ENCODE measurements at places on chromosomes 1 and 21.

GRCh38 chr21:41725421-41726031 is 41.3 kb downstream of the RIPK4 start:
- no peak for DNase-seq

- DNase-seq, result no peak
Measured at GRCh38 chr1:178137238-178137637, 43.3 kb downstream of the RASAL2 start.

- DNase-seq, result peak; percentile 23
Measured at GRCh38 chr1:68188644-68189340, 43.5 kb downstream of the WLS start.

- DNase-seq, result no peak
Measured at GRCh38 chr21:45598109-45598508, 45.4 kb upstream of the PCBP3 start.

GRCh38 chr21:38077569-38077968 is 161.3 kb upstream of the KCNJ6 start:
- DNase-seq, result no peak

- DNase-seq, result no peak
Measured at GRCh38 chr1:235011064-235011598, 117.5 kb downstream of the TOMM20 start.

DNA sequence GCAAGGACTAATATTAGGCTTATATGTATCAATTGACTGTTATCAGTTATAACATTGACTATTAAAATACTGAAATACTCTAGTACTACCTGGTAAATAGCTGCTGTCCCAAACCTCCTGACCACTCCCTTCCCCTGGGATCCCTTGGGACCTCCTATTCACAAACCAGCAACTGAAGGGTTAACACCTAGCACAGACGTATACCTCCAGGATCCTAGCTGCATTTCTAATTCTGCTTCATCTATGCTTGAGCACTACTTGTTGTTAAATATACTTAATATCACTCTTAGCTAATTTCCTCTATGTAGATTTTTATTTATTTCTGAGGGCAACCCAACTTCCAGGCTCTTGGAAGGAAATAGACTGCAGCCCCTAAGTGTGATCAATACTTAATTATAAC is 1.8 kb upstream of the NFYC start:
- DNase-seq, result no peak

- DNase-seq, result peak; percentile 51
Measured at GRCh38 chr1:35931446-35932157, 697 bp downstream of the AGO3 start.

DNA sequence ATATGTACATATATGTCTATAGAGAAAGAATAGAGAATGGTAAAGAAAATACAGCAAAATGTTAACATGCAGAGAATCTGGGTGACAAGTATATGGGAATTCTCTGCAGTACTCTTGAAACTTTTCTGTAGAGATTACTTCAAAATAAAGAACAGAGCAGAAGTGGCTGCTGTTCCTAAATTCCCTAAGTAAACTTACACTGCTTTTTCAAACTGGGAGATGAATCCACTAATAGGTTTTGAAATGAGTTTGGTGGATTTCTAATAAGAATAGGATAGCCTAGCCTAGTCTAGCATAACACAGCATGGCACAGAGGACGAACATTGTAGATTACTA is 450 bp upstream of the CR2 start:
- no peak for DNase-seq

- no peak for DNase-seq
Measured at GRCh38 chr21:35145626-35146233, 96.6 kb upstream of the RUNX1 start.

DNA sequence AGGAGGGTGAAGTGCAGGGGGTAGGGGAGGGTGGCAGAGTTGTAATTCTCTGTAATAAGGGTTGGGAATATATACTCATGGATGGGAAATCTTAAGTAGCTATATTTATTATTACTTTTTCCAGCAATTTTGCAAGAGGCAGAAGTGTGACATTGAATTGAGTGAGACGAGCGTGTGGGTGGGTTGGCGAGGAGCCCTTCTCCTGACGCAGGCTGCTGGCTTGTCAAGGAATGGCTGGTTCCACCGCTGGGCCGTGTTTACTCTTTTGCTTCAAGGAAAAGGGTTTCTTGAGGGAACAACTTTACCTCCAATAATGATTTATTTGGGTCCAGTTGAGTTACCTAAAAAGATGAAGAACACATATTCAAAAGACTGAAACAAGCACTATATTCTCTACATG is 17.9 kb upstream of the DMRTA2 start:
- DNase-seq, result no peak

DNA sequence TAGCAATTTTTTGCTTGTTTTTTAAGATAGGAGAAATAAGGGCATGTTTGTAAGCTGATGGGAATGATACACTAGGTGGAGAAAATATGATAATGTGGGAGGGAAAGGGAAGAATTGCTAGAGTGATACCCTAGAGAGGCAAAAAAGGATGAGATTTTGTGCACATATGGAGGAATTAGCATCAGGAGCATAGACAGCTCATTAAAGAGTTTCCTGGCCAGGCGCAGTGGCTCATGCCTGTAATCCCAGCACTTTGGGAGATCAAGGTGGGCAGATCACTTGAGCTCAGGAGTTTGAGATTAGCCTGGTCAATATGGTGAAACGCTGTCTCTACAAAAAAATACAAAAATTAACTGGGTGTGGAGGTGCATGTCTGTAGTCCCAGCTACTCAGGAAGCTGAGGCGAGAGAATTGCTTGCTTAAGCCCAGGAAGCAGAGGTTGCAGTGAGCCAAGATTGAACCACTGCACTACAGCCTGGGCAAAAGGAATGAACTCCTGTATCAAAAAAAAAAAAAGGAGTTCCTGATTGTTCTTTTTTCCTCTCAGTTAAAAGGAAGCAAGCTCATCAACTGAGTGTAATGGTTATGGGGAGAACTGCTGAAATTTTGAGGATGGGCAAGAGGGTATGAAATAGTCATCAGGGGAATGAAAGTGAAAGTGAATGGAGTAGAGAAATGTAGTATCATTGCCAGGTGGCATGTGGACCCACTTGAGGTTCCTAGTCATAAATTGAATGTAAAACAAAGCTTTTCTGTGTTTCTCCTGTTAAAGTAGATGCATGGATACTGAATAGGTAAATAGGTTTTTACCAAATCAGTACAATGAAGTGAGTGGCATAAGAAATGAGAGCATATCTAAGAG is 35.5 kb downstream of the SH3GLB1 start:
- no peak for DNase-seq

DNA sequence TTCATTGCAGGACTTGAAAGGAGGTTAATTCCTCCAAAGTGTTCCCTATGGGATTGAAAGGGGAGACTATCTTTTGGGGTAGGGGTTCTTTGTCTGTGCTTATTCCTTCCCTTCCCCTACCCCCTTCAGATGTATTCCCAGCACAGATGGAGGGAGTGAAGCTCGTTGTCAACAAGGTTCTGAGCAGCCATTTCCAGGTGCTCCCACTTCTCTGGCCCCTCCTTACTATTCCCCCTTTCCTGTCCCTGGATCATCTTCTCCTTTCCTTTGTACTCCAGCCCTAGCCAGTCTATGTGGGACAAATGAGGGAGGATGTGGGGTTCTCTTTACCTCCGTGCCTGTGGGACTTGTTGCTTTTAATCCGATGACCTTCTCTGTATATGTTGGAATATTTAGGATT is 899 bp downstream of the TOMM40L start:
- DNase-seq, result no peak

DNA sequence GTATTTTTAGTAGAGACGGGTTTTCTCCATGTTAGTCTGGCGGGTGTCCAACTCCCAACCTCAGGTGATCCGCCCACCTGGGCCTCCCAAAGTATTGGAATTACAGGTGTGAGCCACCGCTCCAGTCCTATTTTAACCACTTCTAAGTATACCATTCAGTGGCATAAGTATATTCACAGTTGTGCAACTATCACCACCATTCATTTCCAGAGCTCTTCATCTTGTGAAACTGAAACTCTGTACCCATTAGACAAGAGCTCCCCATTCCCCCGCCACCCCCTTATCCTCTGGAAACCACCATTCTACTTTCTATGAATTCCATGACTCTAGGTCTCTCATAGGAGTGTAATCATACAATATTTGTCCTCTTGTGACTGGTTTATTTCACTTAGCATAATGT is 40.2 kb upstream of the CAMTA1 start:
- DNase-seq, result no peak

- DNase-seq, result no peak
Measured at GRCh38 chr1:89460325-89460724, 64.3 kb upstream of the LRRC8B start.

GRCh38 chr1:30824736-30825429 is 67.3 kb upstream of the LAPTM5 start:
- DNase-seq, result no peak

DNA sequence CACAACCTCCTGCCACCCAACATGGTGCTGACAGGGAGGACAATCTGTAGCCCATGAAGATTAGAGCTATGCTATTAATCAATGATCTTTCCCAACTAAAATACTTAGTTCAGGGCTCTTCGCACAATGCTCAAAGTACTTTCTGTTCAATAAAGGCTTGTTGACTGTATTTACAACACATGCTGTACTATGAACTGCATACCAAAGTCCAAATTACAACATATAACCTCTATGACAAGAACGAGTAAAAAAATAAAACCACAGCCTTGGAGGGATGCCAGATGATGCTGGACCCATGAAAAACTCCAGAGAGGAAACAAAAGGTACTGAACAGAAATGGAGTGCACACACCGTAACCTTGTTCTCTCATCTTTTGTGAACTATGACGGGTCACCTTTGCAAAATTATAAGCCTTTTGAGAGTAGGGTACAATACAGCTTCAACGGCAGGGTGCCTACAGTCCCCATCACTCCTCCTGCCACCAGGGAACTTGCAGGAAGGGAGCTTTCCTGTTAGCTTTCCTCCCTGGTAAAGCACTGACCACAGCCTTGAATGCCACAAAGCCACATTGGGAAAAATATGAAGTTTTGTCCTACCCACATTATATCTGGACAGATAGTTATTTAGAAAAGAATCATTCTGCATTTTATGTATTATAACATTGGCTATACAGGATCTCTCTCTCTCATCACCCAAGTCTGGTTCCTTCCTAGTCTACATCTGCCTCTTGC is 175.6 kb downstream of the NRIP1 start:
- no peak for DNase-seq

DNA sequence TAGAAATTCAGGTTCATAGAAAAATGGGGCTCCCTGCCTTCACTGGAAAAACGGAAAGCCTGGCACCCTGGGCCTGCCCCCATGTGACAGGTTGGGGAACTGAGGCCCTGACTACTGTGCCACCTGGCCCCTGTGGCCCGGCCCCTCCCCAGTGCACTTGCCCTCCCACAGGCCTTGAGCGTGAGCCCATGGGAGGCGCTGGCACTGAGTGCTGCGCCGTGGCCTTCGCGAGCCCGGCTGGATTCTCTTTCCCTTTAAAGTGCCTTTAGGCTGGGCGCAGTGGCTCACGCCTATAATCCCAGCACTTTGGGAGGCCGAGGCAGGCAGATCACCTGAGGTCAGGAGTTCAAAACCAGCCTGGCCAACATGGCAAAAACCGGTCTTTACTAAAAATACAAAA is 45.7 kb downstream of the SLC37A1 start:
- no peak for DNase-seq

- peak; percentile 3 for DNase-seq
Measured at GRCh38 chr1:242523719-242524570, 552 bp downstream of the PLD5 start.

- no peak for DNase-seq
Measured at GRCh38 chr1:68233202-68233601, 879 bp upstream of the WLS start.

DNA sequence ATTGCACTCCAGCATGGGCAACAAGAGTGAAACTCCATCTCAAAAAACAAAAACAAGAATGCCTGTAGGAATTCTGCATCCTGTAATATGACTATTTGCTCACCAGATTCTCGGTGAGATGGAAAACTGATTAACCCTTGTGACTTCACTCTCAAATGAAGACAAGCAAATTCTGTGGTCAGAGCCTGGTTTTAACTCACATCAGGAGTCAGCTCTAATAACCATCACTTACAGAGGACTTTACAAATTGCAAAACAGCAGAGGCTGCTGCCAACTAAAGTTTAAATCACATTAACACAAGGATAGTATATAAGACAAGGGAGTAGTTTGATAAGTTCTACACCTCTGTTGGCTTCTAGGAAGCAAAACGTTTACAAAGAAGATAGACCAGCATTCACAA is 35.7 kb upstream of the FAM163A start:
- no peak for DNase-seq

DNA sequence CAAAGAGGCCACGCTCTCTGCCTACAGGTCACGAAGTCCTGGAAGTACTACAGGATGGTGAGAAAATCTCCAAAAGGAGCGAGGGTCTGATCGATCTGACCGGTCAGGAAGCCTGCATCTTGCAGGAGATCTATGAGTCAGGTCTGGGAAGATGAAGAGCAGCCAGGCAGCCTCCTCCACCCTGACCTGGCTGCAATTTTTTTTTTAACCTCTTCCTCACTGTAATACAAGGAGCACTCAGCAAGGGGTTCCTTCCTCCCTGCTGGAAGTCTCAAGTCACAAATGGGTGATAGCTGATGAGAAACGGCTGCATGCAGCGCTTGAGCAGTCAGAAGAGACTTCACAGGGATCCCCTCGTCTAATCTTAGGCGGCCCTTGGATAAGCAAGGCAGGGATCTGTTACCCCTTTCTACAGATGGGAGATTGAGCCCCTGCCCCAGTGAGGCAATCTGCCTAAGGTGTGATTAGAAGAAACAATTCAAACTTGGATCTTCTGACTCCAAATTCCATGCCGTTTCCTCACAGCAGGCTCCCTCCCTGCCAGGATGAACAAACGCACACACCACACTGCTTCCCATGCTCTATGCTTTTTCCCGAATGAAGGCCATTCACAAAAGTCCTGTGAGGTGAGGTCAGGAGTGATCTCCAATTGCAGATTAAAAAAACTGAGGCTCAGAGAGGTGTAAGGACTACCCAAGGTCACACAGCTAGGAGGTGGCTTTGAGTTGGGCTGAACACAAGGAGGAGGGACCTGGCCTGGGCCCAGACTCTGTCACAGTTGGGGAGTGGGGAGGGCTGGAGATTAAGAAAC is 48.3 kb downstream of the ECE1 start:
- no peak for DNase-seq

GRCh38 chr1:183859831-183860230 is 54.9 kb downstream of the RGL1 start:
- DNase-seq, result no peak

DNA sequence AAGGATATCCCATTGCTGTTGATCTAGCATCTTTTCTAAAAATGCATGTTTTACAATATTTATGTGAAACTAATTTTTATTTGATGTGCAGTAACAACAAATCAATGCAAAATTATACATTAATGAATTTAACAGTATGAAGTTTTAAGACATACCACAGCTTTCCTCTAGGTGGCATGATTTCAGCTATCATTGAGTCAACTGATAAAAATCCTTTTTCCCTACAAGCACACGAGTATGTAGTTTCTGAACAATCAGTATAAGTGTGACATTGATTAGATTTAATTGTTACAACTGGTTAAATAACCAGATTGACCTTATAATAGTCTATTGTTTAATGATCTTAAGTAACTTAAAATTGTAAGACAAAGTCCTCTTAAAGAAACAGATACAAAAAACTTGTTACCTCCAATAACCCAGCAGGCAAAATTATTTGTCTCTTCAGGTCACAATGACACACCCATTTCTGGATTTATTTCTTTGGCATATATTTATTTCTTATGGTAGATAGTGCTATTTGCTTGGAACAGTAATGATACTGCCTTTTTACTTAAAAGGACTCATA is 5.8 kb upstream of the TGFB2 start:
- DNase-seq, result peak; percentile 74

- no peak for DNase-seq
Measured at GRCh38 chr1:155186794-155187455, 13.3 kb downstream of the TRIM46 start.

- DNase-seq, result no peak
Measured at GRCh38 chr1:185526344-185527307, 207.6 kb upstream of the HMCN1 start.

Measured in endothelial cell of umbilical vein (primary cell).